ENCODE measurements at places on chromosomes 11 and 22.
A peak's percentile ranks its signal among the peaks of the same experiment; 100 is the strongest.

DNA sequence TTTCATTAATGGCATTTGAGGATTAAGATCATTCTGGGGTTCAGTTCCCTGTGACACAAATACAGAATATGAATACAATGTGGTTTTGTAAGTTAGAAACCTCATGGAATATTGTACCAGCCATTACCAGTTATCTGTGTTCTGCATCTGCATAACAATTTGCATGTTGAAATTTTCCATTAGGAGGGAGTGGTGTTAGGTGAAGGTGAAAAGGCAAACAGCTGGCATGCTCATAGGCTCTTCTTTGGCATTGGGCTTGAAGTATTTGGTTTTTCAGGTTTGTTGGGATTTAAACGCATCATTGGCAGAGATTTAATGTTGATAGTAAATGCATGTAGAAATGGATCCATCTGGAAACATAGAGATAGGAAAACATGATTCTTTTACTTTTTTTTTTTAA, 18.6 kb downstream of the RTN3 start:
- no peak for DNase-seq

GRCh38 chr11:24587635-24588034, 90.8 kb downstream of the LUZP2 start:
- peak; percentile 30 for DNase-seq

DNA sequence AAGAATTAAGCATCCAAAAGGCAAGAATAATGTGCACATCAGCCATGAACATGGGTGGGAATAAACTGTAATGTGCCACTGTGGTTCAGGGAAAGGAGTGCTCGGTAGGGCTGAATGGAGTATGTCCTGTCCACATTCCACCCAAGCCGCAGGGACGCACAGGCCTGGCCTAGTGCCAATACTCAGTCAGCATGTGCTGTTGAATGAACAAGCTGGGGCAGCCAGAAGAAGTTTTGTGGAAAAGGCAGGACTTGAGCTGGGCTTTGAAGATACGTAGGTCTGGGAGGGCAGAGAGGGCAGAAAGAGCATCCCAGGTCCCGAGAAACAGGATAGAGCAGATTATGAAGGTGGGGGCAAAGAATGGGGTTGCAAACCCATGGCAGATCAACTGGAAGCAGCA, 60.0 kb upstream of the PLET1 start:
- DNase-seq: peak; percentile 90

GRCh38 chr11:87252869-87253268, 215.1 kb downstream of the TMEM135 start:
- no peak for DNase-seq

DNA sequence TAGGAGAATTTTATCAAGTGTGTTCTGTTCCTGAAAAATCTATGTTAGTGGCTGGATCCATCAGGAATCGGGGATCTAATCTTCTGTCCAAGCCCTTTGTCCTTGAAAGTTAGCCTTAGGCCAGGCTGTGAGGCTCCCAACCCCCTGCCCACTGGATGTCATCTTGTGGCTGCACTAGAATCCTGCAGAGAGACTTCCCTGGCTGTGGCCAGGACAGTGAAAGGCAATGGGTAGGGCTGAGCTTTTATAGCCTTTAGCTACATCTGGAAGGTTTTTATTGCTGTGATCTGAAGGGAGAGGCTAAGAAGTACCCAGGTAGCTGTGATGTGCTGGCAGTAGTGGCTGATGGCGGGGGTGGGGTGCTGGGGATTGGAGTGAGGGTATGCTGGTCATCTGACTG, 2.1 kb downstream of the OAF start:
- no peak for DNase-seq

DNA sequence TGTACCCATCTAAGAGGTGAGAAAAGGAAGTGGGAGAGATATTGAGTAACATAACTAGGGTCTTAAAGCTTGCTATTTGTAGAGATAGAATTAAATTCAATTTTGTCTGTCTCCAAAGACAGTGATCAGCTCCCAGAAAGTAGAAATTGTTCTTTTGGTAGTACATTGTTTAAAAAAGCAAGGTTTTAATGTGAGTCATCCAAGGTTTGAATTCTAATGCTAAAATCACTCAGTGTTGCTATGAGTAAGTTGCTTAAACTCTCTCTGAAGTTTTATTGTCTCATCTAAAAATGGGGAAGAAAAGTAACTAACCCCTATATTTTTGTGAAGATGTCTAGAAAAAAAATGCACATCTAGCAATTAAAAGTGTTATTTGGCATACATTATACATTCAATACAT, 1004.5 kb upstream of the CCDC90B start:
- peak; percentile 57 for DNase-seq

DNA sequence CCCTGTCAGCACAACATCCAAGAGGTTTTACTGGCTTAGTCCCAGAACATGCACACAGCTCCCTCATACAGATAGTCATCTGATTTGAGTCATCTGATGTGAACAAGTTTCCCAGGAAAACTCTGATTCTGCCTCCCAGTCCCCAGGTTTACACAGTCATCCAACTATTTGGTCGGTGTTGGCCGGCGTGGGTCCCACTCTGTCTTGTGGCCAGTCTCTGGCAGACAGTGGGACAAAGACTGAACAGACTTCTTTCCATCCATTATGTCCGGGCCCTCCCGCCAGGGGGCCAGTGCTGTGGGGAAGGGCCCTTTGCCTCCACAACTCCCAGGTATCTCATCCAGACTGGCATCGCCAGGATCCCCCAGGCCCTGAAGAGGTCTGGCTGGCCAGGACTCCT, 60.0 kb downstream of the BTG4 start:
- DNase-seq: no peak

- no peak for DNase-seq
Observed at GRCh38 chr11:73330569-73331093, 22.6 kb downstream of the ARHGEF17 start.

DNA sequence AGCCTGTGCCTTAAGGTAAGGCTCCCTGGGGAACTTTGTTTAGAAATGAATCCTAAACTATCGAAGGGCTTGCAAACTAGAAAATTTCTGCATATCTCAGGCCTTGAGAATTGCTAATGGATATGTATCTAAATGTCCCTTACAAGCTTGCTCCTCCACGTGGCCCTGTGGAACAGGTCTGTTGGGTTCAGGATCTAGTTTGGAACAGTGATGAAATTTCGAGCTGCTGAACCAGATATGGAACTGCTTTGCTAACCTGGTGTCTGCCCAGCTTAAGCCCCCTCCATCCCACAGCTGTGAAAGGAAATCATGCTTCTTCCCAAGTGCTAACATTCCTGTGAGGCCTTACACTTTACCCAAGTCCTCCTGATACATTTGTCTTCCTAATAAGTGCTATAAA, 11.6 kb downstream of the SREBF2 start:
- DNase-seq: no peak

GRCh38 chr11:35334385-35335090, 84.8 kb downstream of the SLC1A2 start:
- DNase-seq: no peak

DNA sequence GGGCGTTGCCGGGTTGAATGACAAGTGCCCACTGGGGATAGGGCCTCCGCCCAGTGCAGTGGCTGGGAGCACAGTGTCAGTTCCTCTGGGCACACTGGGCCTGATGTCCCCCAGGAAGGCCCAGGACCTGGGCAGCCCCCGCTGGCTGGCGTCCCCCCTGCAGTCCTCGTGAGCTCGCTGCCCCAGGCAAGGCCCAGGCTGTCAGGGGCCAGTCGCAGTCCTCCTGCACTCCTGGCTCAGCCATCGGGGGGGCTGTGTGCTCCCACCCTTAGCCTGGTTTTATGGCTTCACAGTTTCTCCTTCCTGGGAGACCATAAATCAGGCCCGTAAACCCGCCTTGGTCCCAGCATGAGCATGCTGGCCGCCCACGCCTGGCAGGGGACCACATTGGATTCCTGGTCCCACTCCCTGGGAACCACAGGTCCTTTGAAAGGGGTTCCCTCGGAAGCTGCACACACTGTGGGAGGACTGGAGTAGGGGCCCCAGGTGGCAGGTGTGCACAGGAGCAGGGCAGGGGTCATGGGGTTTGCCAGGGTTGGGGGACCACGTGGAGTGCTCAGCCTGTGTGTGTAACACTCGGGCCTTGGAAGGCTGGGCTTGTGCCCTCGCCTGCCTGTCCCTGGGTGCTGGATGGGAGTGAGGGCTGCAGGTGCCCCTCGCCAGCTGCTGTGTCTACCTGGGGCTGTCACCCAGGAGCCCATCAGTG, 113.6 kb downstream of the KCNQ1OT1 start:
- DNase-seq: no peak

- no peak for DNase-seq
Observed at GRCh38 chr11:87030458-87031054, 7.2 kb upstream of the TMEM135 start.

- no peak for DNase-seq
Observed at GRCh38 chr11:86938203-86938899, 16.8 kb downstream of the FZD4 start.

- peak; percentile 38 for DNase-seq
Observed at GRCh38 chr11:103648670-103649400, 387.6 kb upstream of the DDI1 start.

DNA sequence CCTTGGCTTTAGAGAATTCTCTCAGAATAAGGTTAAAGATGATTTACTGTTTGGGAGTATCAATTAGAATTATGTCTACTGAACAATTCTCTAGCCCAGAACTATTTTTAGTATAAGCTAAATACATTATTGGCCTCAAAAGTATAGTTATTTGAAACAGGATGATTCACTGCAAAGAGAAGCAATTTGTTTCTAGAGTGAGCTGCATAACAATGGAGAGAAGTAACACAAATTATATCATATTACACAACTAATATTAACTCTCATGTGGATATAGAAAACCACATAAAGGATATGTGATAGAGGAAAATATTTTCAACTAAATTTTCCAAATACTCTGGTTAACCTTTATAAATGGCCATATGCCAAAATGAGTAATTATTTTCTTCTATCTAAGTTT, 24.9 kb downstream of the PGM2L1 start:
- peak; percentile 33 for DNase-seq

GRCh38 chr11:9025101-9025850, 21.5 kb upstream of the NRIP3 start:
- no peak for DNase-seq

- DNase-seq: no peak
Observed at GRCh38 chr11:60989093-60989650, 17.7 kb downstream of the CD6 start.

DNA sequence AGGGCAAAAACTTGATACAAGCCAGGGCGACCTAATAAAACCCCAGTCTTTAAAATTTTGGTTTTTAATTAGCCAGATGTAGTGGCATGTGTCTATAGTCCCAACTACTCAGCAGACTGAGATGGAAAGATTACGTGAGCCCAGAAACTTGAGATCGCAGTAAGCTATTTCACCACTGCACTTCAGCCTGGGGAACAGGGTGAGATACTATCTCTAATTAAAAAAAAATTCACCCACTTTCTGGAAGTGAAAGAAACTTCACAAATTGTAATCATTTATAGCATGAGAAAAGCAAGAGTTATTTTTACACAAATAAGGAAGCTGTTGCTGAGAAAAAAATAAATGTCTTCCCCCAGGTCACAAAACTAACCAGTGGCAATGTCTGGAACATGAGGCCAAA, 882 bp upstream of the GLYATL2 start:
- no peak for DNase-seq
